Chondrocyte (in vitro differentiated cells): ENCODE measurements at places on chromosomes 1 and 21. TPM values are rescaled to one million over a fixed set of nuclear protein-coding genes. Genes with fewer than 3 reads are reported as not detected.

DNA sequence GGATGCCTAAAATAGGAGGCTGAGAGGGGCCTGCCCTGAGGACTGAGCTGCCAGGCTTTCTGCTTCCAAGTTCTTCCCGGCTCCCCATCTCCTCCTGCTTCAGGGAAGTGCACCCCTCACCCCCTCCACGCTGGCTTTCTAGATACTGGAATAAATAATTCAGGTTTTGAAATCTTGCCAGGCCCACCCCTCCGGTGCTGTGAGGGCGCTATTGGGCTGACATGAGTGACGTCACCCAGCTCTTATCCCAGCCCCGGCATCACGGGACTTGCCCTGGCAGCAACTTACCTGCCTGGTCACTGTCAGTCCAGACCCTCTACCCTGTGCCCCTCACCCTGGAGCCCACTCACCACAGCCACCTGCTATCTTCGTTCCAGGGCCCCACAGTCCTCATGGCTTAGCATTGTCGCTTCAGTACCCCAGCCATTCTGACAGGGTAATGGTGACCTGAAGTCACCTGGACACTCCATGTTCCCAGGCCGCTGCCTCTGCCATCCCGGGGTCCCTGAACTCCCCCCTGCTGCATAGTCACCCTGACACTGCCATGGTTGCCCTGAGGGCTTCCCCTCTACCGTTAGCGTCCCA lies 819 bp upstream of the GPR3 start:
- peaks cover 13% of the 10 kb centered on the region for H3K4me1 ChIP-seq
- H3K4me3 ChIP-seq = peak overlapping the region; percentile 73
- no peaks in the 10 kb centered on the region for H3K36me3 ChIP-seq
- no peak overlapping the region for H3K27ac ChIP-seq
- DNase-seq = no peak

Gene MPL
- total RNA-seq = not detected in 3 replicates

Gene C4BPA
- total RNA-seq = not detected in 3 replicates

Gene KCND3
- 0.77 to 3.6 TPM (median 0.99 TPM) in 3 replicates for total RNA-seq

DNA sequence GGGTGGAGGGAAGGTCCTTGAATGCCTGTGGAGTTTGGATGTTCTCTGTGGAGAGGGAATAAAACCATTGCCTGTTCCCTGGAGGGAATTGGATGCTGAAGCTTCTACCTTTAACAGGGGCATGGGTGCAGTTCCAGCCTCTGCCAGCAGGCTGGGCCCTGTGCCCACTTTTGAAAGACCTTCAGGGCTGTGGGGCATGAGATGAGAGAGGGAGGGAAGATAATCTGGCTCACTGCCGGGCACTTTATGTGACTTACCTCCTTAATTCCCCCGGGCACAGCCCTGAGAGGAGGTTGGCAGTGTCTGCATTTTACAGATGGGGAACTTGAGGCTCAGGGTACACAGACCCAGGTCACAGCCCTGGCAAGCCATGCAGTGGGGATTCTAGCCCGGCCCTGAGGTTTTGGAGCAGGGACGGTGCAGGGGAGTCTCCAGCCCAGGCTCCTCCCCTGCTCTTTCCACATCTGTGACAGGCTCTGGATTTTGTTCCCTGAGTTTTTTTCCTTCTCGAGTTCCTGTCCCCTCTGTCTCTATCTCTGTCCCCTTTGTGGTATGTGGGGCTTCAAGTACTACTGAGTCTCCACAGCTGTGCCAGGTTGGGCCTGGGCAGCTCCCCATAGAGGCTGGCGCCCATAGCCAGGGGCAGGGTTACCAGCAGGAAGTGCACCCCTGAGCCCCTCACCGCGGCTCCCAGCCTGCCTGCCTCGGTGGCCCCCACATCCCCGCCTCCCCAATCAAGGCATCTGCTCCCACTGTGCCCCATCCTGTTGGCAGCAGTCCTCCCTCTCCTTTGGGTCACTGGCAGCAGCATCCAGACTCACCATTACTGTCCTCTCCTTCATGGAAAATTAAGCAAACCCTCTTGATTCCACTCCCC lies 14.0 kb upstream of the THEMIS2 start:
- H3K27me3 ChIP-seq = no peaks in the 10 kb centered on the region
- no peak overlapping the region for H3K27ac ChIP-seq
- DNase-seq = peak; percentile 89

DNA sequence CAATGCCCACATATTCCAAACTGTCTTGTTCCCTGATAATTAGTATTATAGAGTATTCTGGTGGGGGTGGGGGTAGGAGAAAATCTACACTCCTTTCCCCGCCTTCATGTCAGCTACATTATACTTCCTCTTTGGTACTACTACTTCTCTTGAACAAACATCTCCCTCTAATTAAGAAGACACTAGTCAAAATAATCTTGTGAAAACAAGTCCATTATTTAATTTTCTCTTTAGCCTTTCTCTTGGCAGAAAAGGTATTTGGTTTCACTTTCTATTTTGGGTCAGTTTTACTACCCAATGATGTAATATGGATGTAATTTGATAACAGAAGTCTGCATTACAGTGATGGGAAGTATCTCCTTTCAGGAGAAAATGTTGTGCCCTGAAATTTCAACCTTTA lies 22.5 kb downstream of the NTMT2 start:
- H3K27me3 ChIP-seq = no peaks in the 10 kb centered on the region
- DNase-seq = no peak
- H3K4me3 ChIP-seq = peak overlapping the region; percentile 14
- peaks cover 20% of the 10 kb centered on the region for H3K4me1 ChIP-seq
- H3K27ac ChIP-seq = peak overlapping the region; percentile 91

Gene SIM2
- total RNA-seq = 0.59 to 1.3 TPM (median 0.60 TPM) in 3 replicates

DNA sequence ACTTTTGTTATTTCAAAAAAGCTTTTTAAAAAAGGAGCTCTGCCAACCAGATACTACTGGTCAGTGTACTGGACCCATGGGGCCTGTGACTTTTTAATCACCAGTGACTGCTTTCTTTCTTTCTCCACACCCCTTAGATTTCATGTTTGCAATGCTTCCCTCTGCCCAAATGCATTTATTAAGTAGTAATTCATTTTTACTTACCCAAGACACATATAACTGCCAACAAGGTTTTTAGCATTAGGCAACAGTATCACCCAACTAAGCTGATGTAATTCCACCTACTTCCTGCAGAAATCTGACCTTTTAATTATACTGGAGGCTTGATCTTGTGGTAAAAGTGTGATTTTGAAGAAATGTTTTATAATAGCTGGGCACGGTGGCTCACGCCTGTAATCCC lies 12.5 kb downstream of the MECR start:
- H3K27me3 ChIP-seq = no peaks in the 10 kb centered on the region
- no peak overlapping the region for H3K4me3 ChIP-seq
- H3K4me1 ChIP-seq = no peaks in the 10 kb centered on the region
- DNase-seq = no peak
- H3K27ac ChIP-seq = no peak overlapping the region
- peaks cover 7% of the 10 kb centered on the region for H3K36me3 ChIP-seq

GRCh38 chr1:20873311-20873710 lies 86.2 kb upstream of the HP1BP3 start:
- H3K4me3 ChIP-seq = no peak overlapping the region
- DNase-seq = no peak
- peaks cover 19% of the 10 kb centered on the region for H3K4me1 ChIP-seq
- H3K36me3 ChIP-seq = peaks cover 11% of the 10 kb centered on the region

GRCh38 chr1:9883585-9884449 lies 26.3 kb downstream of the CTNNBIP1 start:
- H3K4me1 ChIP-seq = peaks cover 31% of the 10 kb centered on the region
- H3K27me3 ChIP-seq = no peaks in the 10 kb centered on the region
- H3K4me3 ChIP-seq = no peak overlapping the region
- no peak overlapping the region for H3K27ac ChIP-seq
- peaks cover 7% of the 10 kb centered on the region for H3K36me3 ChIP-seq

Gene ADGRL4
- total RNA-seq = 4.9 to 6.9 TPM (median 5.7 TPM) in 3 replicates

- no peak for DNase-seq
- H3K36me3 ChIP-seq = no peaks in the 10 kb centered on the region
- peaks cover 33% of the 10 kb centered on the region for H3K4me1 ChIP-seq
- peak overlapping the region; percentile 56 for H3K27ac ChIP-seq
- no peak overlapping the region for H3K4me3 ChIP-seq
- H3K27me3 ChIP-seq = no peaks in the 10 kb centered on the region
These were observed 52.4 kb upstream of the CDC42BPA start for GRCh38 chr1:227370533-227371254.

- H3K36me3 ChIP-seq = no peaks in the 10 kb centered on the region
- H3K4me1 ChIP-seq = peaks cover 19% of the 10 kb centered on the region
- DNase-seq = no peak
- no peak overlapping the region for H3K4me3 ChIP-seq
- H3K27me3 ChIP-seq = peaks cover 5% of the 10 kb centered on the region
- no peak overlapping the region for H3K27ac ChIP-seq
These were observed 243.2 kb upstream of the RAB4A start for GRCh38 chr1:229027622-229028182.

Gene CAPN8
- total RNA-seq = not detected in 3 replicates

Gene CDC42BPA
- total RNA-seq = 59.1 to 77.6 TPM (median 61.6 TPM) in 3 replicates

- no peak overlapping the region for H3K27ac ChIP-seq
- DNase-seq = no peak
- peaks cover 1% of the 10 kb centered on the region for H3K4me1 ChIP-seq
- H3K27me3 ChIP-seq = peaks cover 48% of the 10 kb centered on the region
These were observed 6.5 kb downstream of the STUM start for GRCh38 chr1:226555092-226555491.

Gene CELSR2
- 8.6 to 10.3 TPM (median 9.9 TPM) in 3 replicates for total RNA-seq

- DNase-seq = no peak
- no peak overlapping the region for H3K27ac ChIP-seq
- H3K4me1 ChIP-seq = peaks cover 25% of the 10 kb centered on the region
- no peaks in the 10 kb centered on the region for H3K27me3 ChIP-seq
- peak overlapping the region; percentile 59 for H3K4me3 ChIP-seq
These were observed 16.8 kb upstream of the STMN1 start for GRCh38 chr1:25922971-25923552.

- peaks cover 11% of the 10 kb centered on the region for H3K4me1 ChIP-seq
- H3K27me3 ChIP-seq = no peaks in the 10 kb centered on the region
- peaks cover 11% of the 10 kb centered on the region for H3K36me3 ChIP-seq
- DNase-seq = no peak
- H3K4me3 ChIP-seq = no peak overlapping the region
These were observed 10.1 kb downstream of the H6PD start for GRCh38 chr1:9244501-9245229.

GRCh38 chr1:93448983-93449804 lies 1.3 kb downstream of the FNBP1L start:
- H3K27ac ChIP-seq = peak overlapping the region; percentile 85
- no peak for DNase-seq
- peaks cover 40% of the 10 kb centered on the region for H3K4me1 ChIP-seq
- no peaks in the 10 kb centered on the region for H3K36me3 ChIP-seq
- peak overlapping the region; percentile 94 for H3K4me3 ChIP-seq

Gene GBP3
- 9.2 to 14.3 TPM (median 10.1 TPM) in 3 replicates for total RNA-seq

GRCh38 chr1:21065851-21066250 lies 110.8 kb downstream of the EIF4G3 start:
- no peak overlapping the region for H3K27ac ChIP-seq
- H3K4me3 ChIP-seq = no peak overlapping the region
- H3K4me1 ChIP-seq = peaks cover 18% of the 10 kb centered on the region
- no peaks in the 10 kb centered on the region for H3K27me3 ChIP-seq
- no peaks in the 10 kb centered on the region for H3K36me3 ChIP-seq
- no peak for DNase-seq

Gene SELENON
- total RNA-seq = 77.0 to 99.5 TPM (median 95.7 TPM) in 3 replicates

- no peak overlapping the region for H3K4me3 ChIP-seq
- H3K4me1 ChIP-seq = no peaks in the 10 kb centered on the region
- DNase-seq = no peak
- no peak overlapping the region for H3K27ac ChIP-seq
- H3K27me3 ChIP-seq = peaks cover 11% of the 10 kb centered on the region
These were observed 84.9 kb downstream of the C4BPA start for GRCh38 chr1:207188901-207189300.

DNA sequence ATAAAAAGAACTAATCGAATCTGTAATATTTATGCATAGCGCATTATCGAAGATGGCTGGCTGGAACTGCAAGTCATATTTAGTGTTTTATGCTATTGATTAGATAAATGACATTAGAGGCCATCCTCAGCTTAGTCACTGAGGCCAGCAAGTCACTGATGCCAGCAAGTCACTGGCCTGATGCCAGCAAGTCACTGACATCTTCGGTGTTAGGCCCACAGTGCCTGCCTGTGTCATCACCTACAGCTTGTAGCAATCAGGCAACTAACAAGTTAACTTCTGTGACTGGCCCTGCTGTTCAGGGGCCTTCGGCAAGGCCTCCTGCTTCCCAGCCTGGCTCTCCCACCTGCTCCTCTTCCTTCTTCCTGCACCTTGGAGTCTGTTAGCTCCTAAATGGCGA lies 65.6 kb upstream of the SCCPDH start:
- no peak overlapping the region for H3K27ac ChIP-seq
- H3K27me3 ChIP-seq = no peaks in the 10 kb centered on the region
- H3K4me1 ChIP-seq = no peaks in the 10 kb centered on the region
- H3K36me3 ChIP-seq = peaks cover 22% of the 10 kb centered on the region
- no peak overlapping the region for H3K4me3 ChIP-seq

DNA sequence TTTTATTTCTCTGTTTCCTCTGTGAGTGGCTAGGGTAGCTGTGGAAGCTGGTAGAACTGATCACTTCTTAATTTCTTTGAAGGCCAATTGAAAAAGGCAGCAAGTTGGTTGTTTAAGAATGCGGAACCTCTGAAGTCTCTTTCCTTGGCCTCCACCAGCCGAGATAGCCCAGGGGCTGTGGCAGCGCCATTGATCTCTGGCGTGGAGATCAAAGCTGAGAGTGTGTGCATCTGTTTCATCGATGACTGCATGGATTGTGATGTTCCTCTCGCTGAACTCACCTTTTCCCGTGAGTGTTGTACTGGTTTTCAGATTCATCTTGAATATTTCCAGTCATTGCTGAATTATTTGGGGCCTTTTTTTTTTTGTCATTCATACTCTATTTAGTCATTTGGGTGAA lies 97.7 kb downstream of the VPS13D start:
- H3K27me3 ChIP-seq = no peaks in the 10 kb centered on the region
- peaks cover 23% of the 10 kb centered on the region for H3K36me3 ChIP-seq
- H3K4me1 ChIP-seq = no peaks in the 10 kb centered on the region
- DNase-seq = no peak
- no peak overlapping the region for H3K4me3 ChIP-seq
- no peak overlapping the region for H3K27ac ChIP-seq

DNA sequence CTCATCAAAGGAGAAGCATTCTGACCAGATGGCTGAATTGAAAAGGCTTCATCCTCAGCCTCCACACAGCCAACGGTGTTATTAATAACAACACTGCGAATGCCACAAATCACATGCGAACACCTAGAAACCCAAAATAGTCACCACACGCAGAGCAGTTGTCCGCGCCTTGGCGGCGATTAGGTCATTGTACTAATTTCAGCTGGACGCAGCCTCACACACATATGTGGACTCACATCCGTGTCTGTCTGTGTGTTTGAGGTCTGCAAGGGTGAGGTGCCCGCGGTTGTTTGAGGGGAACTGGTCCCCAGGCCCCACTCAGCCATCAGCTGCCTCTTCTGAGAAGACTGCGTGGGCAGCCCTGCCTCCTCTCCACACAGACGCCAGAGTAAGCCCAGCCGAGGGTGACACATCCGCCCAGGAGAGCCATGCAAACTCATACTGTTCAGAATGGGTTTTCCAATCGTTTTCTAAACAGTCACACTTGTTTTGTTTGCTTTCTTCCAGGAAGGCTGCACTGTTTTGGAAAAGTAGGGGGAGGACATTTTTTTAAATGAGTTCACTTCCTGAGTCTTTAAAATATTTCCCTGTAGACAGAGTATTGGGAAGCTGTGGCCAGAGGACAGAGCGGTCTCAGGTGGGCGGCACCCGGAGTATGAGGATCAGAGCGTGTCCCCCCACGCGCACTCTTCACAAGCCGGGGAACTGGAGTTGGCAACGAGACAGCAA lies 53.4 kb downstream of the TOMM20 start:
- peaks cover 27% of the 10 kb centered on the region for H3K4me1 ChIP-seq
- no peaks in the 10 kb centered on the region for H3K27me3 ChIP-seq
- peak overlapping the region; percentile 24 for H3K4me3 ChIP-seq
- H3K27ac ChIP-seq = peak overlapping the region; percentile 97

- H3K4me1 ChIP-seq = peaks cover 26% of the 10 kb centered on the region
- no peak overlapping the region for H3K27ac ChIP-seq
- no peaks in the 10 kb centered on the region for H3K36me3 ChIP-seq
- no peak overlapping the region for H3K4me3 ChIP-seq
These were observed 2.1 kb upstream of the EFHD2 start for GRCh38 chr1:15407580-15407979.

Gene CA6
- not detected in 3 replicates for total RNA-seq
